ENCODE measurements at places on chromosomes 2 and 18.
A peak's percentile ranks its signal among the peaks of the same experiment; 100 is the strongest.

- no peak for DNase-seq
These were observed 211.2 kb upstream of the MYT1L start for GRCh38 chr2:2542316-2542715.

- DNase-seq: no peak
These were observed 1080.0 kb downstream of the DSC3 start for GRCh38 chr18:29962579-29962978.

DNA sequence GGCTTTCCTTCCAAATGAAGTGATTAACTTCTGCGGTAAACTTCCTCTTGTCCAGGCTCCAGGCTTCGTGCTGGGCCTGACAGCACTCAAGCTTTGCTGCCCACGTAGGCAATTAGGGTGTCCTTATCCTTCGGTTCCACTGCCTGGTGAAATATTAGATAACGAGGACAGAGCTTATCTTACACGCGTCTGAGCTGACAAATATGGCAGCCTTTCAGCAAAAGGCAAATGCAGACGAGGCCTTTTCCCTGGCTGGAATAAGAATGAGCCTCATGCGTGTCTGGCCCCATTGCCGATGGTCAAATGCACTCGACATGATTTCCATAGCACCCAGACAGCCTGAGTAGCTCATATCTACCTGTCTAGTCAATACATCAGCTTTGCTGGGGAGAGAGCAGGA is 141.5 kb downstream of the FAM210A start:
- DNase-seq: no peak

DNA sequence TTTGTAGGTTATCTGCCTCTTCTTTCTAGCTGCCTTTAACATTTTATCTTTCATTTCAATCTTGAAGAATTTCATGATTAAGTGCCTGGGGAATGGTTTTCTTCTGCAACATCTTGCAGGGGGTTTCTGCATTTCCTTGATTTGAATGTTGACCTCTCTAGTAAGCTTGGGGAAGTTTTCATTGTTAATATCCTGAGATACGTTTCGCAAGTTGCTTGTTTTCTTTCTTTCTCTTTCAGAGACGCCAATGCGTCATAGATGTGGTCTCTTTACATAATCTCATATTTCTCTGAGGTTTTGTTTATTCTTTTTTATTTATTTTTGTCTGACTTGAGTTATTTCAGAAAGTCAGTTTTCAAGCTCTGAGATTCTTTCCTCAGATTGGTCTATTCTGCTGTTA is 225.7 kb downstream of the XIRP2 start:
- DNase-seq: no peak

DNA sequence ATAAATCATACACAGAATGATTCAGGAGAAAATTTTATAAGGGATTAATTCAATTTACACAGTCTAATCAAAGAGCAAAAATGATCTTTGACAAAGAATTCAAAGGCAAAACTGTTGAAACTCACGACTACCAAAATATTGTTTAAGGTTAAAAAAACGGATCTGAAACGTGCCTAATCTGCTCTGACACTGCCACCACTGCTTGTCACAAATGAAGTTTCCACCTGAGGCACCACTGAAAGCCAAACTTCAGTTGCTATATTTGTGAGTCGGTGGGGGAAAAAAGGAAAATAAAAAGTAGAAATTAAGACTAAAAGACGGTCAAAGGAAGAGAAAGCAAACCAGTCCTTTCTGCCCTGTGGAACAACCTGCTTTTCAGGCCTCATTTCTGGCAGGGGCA is 140.6 kb upstream of the DNMT3A start:
- no peak for DNase-seq

GRCh38 chr2:118350621-118351020 is 262.4 kb downstream of the INSIG2 start:
- DNase-seq: no peak

DNA sequence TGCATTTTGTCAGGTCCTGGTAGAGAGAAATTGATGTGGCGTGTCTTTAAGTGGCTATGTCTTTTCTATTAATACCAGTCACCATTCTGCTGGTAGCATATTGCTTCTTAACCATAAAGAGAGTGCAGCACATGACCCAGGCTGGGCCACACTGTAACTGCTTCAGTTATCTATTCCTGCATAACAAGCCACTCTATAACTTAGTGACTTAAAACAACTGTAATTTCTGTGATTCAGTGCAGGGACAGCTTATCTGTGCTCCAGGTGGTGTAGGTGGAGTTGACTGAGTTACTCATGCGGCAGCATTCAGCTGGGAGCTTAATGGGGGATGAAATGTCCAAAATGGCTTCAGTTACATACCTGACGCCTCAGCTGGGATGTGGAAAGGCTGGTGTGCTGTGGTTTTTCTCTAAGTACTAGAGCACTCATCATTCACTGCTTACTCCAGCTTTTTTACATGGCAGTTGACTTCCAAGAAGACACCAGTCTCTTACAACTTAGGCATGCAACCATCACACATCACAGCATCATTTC is 742.4 kb downstream of the SATB2 start:
- DNase-seq: no peak

DNA sequence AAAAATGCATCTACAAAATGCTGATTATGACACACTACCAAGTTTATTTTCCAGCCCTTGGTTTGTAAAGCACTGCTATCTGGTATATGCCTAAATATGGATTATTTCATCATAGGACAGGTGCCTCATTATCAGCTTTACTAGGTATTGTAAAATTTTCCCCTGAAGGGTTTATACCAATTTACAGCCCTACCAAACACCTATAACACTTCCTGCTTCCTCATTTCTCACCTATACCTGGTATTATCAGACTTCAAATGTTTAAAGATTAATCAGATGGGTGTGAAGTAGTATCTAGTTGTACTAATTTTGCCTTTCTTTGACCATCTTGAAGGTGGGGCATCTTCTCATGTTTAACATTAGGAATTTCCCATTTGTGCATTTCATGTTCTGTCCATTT is 26.8 kb downstream of the RMND5A start:
- no peak for DNase-seq

GRCh38 chr18:56083097-56083521 is 495.1 kb upstream of the TCF4 start:
- DNase-seq: peak; percentile 99

- DNase-seq: no peak
These were observed 152.2 kb upstream of the CRIM1 start for GRCh38 chr2:36203366-36203765.

DNA sequence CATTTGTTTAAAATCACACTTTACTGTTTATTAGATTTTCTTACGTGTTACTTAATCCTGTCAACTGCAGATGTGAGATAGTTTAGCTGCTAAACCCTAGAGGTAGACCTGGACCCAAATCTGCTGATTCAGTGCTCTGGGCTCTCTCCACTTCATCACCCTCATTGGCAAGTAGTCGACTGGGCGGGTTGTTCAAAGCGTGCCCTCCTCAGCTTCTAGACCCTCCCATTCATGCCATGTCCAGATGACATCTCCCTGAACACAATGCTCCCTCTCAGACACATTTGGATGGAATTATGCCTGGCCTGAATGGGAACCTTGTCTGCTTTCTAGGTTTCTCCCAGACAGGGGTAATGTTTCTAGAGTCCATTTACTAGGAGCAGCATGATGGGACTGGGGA is 43.7 kb downstream of the RPIA start:
- peak; percentile 19 for DNase-seq

- DNase-seq: no peak
These were observed 86.4 kb downstream of the PLEKHM3 start for GRCh38 chr2:207938886-207939285.

Measured in muscle of leg (tissue), 16 donors.